GM10248 (cell line): ENCODE measurements at places on chromosomes 12 and 14.

DNA sequence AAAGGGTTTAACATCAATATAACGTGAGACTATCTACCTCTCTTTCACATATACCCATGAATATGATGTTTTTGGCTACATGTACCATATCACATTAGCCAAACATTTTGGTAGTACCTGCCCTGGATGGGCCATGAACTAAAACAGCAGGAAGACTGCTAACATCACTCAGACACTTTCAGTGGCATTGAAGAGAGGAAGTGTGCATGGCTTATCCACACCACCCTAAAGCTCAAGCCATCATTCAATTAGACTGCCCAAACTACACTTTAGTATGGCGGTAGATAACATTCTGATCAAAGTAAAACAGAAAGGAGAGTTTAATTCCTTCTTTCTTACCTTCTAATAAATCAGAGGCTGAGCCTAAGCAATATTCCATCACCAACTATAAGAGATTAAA is 103.0 kb downstream of the PEBP1 start:
- DNase-seq = peak; percentile 15

DNA sequence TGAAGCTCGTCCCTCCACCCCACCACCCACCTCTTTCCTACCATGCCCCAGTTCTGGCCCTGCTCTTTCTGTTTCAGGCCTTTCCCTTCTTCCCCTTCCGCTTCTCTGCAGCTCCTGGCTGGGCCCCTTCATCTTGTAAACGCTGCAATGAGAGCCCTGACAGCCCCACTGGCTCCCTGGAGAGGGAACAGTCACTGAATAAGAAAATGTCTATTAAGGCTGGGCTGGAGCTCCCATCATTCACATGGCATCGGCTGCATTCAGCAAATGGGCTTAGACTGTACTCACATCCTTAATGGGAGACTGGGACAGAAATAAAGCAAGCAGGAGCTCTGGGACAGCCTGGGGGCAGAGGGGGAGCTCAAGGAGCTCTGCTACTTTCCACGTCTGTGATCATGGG is 45.2 kb upstream of the TUNAR start:
- no peak for DNase-seq

GRCh38 chr12:13026286-13026685 is 17.9 kb upstream of the FAM234B start:
- DNase-seq = no peak

DNA sequence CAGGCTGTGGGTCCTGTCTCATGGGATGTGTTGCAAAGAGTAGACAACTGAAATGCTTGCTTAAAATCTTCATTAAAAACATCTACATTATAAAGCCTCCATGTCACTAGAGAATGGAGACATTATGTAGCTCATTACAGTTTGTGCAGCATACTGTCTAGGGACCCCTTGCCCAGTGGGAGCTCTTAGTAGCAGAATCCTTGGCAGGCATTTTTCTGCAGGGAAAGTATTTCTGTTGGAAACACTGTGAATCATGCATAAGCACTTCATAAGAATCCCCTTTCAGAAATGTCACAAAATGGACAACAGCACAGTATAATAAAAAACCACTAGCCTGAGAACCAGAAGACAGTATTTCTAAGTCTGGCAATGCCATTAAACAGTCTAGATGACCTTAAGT is 174.3 kb downstream of the MGAT4C start:
- no peak for DNase-seq

GRCh38 chr14:31025367-31026076 is at the start of gene AP4S1:
TSS of gene AP4S1 (plus strand) at chr14:31025649. CDS start at chr14:31066197, 40,548 bp downstream.
- peak; percentile 39 for DNase-seq

GRCh38 chr14:23629832-23630396 is 6.2 kb upstream of the DHRS2 start:
- no peak for DNase-seq

- no peak for DNase-seq
Observed at GRCh38 chr12:70540996-70541395, 96.2 kb downstream of the PTPRB start.

DNA sequence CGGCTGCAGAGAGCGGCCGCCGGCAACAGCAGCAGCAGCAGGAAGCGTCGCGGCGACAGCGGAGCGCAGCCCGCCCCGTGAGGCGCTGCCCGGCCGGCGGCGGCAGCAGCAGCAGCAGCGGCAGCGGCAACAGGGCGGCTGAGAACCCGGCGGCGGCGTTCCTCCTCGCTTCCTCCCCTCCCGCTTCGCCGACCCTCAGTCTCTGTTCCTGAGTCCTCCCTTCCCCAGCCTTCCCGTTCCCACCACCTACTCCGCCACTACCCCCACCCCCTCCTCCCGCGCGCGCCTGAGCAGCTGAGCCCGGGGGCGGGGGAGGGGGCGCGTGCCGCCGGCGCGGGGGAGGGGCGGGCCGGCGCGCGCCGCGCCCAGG is 310 bp downstream of the BICDL1 start:
- no peak for DNase-seq

DNA sequence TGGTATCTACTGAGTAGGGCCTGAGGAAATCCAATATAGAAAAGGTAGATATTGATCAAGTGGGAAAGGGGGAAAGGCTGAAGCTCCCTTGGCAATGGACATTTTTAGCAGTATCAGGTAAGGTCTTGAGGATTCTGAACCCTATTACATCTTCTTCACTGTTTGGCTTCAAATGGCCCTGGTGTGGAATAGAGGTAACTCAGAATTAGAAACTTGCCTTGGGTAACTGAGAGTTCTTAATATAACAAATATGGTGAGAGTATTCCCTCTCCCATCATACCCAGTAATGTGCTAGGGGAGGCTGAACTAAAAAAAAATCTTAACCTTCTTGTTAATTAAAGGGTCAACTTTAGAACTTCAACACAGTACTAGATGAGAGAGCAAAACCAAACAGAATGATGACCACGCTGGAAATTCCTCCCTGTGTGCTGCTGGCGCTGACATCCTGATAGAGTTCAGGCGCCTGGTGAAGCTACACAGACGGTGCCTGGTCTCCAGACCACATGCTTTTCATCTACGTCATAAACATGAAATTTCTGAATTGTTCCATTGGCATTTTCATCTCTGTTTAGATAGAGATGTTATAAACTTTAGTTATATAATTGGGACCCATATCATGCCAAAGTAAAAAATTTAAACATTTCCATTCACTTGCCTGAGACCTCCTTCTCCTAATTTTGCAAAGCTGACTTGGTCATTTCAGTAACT is 128.3 kb downstream of the AKAP6 start:
- no peak for DNase-seq

DNA sequence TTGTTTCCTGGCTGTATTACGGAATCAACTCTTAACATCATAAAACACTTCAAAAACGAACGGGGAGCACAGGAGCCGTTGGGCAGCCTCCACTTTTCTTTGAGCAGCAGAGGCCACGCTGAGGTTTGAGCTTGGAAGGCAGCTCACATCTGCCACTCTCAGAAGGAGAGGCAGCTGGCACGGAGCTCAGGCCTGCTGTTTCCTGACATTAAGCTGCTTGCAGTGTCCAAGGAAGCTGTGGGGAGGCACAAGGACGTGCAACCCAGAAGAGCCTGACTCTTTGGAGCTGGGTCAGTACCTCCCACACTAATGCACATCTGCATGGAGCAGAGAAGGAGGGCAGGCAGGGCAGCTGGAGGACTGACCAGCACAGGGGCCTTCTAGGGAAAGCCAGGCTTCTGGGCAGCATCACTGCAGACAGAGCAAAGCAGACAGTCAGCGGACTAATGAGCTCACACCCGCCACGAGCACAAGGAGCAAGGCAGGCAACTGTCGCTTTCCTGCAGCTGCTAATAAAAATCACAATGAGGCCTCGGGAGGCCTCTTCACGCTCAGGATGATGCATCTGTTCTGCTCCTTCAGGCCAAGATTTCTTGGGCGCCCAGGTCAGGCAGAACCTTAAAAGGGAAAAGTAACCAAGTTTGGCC is 211.1 kb downstream of the GLT1D1 start:
- no peak for DNase-seq

DNA sequence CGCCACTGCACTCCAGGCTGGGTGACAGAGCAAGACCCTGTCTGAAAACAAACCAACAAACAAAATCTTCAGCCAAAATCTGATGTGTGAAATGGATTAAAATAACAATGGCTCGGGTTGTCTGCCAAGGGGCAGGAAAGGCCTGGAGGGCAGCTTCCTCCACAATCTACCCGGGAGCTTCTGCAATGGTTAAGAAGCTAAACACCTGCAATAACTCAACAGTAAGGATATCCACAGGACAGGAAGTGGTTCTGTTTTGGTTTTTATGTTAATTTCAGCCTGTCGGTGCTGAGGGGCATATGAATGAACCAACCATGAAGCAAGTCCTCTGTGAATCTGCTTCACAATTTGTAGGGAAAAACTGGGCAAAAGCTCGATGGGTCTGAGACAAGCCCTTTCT is 34.4 kb downstream of the RAD52 start:
- DNase-seq = no peak

DNA sequence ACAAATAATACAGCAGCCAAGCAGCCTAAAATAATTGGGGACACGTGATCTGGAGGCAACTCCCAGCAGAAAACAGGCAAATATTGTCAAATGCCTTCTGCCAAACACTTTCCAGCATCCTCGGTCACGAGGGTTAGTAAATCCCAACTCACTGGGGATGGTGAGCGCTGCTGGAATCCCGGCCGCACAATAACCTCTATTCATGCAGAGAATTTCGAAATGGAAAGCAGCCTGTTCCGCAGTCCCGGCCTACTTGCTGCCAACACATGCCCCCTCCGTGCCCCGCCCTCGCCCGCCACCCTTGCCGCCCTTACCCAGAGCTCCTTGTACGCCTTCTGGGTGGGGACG is 62.2 kb downstream of the RFX4 start:
- DNase-seq = no peak

GRCh38 chr12:102966200-102966863 is 8.9 kb downstream of the ASCL1 start:
- no peak for DNase-seq

- no peak for DNase-seq
Observed at GRCh38 chr12:5612556-5613410, 180.9 kb downstream of the NTF3 start.

- DNase-seq = no peak
Observed at GRCh38 chr12:117100251-117100650, 1.0 kb upstream of the TESC start.

GRCh38 chr14:69713209-69713781 is 53.6 kb upstream of the SRSF5 start:
- DNase-seq = no peak

GRCh38 chr14:74568911-74569310 is 43.1 kb downstream of the LTBP2 start:
- DNase-seq = no peak

DNA sequence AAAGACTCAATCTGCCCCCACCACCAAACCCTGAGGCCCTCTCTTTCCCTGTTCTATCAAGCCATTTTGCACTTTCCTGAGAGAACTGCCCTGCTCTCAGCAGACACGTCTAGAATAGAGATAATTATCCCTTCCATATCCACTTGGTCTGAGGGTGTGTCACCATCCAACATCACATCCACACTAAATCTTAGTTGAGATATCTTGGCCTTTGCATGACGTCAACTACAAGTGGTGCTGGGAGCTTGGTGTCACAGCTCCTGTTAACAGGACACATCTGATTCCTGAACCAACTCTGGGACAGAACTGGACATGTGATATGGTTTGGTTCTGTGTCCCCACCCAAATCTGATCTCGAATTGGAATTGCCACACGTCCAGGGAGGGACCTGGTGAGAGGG is 1109.2 kb downstream of the TMEM121 start:
- no peak for DNase-seq

- DNase-seq = no peak
Observed at GRCh38 chr12:79300199-79300568, 390.6 kb downstream of the PAWR start.

DNA sequence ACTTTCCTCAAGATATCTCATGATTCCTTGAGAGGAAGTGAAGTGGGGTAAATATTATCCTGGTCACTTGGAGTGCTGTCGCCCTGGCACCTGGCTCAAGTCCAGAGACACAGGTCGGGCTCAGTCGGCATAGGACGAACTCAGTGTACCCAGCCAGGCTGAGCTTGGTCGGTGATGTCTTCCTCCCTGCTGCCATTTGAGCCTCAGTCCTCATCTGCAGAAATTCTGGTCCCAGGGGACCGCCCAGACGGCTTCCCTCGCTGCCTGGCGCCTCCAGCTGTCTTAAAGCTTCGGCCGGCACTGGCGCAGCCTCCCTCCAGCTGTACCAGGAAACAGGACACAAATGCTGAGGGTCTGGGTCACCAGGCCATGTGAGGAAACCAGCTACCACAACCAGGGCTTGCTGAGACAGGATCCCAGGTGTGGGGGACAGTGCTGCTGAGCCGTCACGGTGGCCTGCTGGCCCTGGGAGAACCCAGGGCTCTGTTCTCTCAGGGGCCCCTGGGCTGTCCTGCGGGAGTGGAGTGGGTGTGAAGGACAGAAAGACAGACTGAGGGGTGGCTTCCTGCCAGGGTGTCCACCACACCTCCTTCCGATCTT is 5.0 kb upstream of the KLC1 start:
- DNase-seq = no peak
